ENCODE measurements at places on chromosomes 1 and 21.

- DNase-seq, result no peak
Observed at GRCh38 chr21:38307771-38308531, 51.2 kb downstream of the KCNJ15 start.

DNA sequence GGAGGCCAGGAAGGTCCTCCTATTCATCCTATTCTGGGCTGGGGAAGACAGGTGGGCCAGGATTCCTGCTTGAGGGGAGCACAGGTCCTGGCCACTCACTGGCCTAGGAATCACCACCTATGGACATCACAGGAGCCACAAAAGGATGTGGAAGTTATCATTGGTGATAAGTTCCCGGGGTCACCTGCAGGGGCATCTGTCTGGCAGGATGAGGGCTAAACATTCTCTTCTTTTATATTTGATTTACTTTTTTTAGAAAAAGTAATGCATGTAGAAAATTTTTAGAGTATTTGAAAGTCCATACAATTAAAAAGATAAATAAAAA is 33.2 kb upstream of the KIAA0040 start:
- DNase-seq, result no peak

DNA sequence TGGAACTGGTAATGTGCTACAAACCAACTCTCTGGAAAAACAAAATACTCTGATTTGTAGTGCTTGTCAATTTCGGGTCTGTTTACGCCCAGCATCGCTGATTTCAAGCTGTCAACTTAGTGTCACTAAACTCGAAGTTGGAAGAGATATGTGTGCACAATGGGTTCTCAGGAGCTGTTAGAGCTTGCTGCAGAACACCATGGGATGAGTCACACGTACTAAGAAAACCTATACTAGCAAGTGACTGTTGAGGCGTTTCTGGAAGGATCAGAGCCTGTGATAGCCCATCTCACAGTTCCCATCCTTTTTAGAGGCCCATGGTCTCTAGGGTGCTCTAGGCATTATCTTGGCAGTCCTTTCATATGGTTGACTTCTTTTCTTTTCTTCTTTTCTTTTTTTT is 14.3 kb downstream of the GMEB1 start:
- DNase-seq, result no peak

GRCh38 chr21:40751221-40751620 is 95.7 kb downstream of the DSCAM start:
- DNase-seq, result no peak

GRCh38 chr1:228393268-228393701 is 13.3 kb downstream of the TRIM11 start:
- DNase-seq, result no peak

DNA sequence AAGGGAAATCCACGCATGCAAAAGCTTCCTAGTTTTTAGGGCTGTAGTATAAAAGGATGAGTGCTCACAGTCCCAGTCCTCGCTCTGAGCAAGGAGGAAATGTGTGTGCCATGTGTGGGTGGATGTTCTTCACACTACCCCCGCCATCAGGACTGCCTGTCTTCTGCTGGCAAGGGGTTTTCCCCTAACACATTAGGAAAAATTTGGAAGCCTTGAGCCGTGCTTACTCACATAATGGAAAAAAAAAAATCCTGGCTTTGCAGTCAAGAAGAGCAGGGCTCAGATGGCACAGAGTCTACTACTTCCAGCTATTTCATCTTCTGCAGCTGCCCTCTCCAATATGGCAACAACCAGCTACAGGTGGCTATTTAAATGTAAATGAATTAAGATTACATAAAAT is 363.1 kb downstream of the PLPP3 start:
- DNase-seq, result no peak

GRCh38 chr21:26850116-26850643 is 5.0 kb upstream of the ADAMTS1 start:
- DNase-seq, result no peak

DNA sequence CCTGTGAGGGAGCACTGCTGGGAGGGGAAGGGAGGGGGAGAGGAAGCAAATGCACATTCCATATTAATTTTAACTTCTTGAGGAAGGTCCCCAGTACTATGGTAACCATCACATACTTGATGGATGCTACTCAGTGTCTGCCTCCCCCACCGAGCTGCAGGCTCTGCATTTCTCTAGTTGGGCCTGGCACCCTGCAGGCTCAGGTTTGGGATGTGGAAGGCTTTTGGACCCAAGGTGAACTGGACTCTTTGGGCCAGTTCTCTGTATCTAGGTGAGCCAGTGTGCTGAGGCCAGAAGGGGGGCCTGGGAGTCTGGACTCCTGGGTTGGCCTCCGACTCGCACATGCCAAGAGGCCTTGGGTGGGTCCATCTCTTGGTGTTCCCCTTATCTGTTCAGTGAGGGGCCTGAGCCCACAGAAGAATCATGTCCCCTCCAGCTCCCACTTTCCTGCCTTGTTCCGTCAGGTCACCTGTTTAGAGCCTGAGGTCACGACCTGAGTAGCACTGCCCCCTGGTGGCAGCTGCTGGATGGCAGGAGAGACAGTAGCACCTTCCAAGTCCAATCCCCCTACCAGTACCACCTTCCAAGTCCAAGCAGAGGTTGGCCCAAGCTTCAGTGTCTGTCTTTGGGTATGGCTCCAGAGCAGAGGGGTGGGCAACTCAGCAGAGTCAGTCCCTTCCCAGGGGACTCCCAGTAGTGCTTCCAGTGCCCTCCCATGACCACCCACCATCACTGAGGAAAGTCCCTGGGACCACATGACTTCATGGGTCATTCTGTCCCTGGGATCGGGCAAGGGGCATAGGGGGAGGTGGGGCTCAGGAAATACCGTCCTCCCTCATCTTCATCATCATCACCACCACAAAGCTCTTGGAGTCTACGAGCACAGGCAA is 241.8 kb downstream of the TRABD2B start:
- peak; percentile 59 for DNase-seq

DNA sequence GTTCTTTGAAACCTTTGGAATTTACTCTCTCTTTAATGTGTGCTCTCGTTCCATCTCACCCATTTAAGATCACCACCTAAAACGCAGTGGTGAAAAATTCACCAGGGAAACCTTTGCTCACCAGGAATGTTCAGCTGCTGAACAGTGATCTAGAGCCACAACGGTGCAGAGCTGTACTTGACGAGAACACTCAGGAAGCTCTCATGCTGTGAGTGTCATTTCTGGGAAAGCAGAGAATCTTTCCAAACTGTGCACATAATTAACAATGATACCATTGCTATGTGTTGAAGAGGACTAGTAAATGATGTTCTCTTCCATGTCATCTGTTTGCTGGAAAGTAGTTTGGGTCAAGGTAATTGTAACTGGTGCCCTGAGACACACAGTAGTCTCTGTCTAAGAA is 117.1 kb downstream of the ZZZ3 start:
- DNase-seq, result no peak

GRCh38 chr1:14659913-14660312 is 61.4 kb downstream of the KAZN start:
- DNase-seq, result peak; percentile 82

GRCh38 chr1:48581270-48581669 is 109.3 kb upstream of the SPATA6 start:
- no peak for DNase-seq

GRCh38 chr1:17400725-17401341 is 28.8 kb downstream of the PADI6 start:
- DNase-seq, result peak; percentile 35

- DNase-seq, result no peak
Observed at GRCh38 chr21:44888581-44889550, 15.4 kb upstream of the PTTG1IP start.

- no peak for DNase-seq
Observed at GRCh38 chr1:84133479-84133878, 10.6 kb upstream of the PRKACB start.

DNA sequence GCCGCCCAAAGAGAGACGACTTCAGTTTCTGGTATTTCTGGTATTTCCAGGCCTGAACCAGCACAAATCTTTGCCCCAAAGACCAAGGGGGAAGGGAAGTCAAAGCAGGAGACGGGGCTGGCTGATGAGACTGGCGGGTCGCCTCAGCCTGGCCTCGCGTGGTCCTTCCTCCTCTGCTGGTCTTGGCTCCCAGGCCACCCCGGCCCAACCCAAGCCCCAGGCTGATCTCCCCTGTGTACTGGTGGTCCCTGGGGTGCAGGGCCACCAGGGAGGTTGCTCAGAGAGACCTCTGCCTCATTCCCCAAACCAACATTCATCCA is 19.9 kb downstream of the WNT4 start:
- DNase-seq, result no peak

- no peak for DNase-seq
Observed at GRCh38 chr1:48969971-48970370, 193.3 kb upstream of the BEND5 start.

GRCh38 chr1:201376464-201377374 is 761 bp downstream of the TNNT2 start:
- DNase-seq, result peak; percentile 78

GRCh38 chr1:89973471-89974127 is 21.3 kb upstream of the ZNF326 start:
- no peak for DNase-seq

- no peak for DNase-seq
Observed at GRCh38 chr1:219682788-219683187, 69.9 kb upstream of the ZC3H11B start.

DNA sequence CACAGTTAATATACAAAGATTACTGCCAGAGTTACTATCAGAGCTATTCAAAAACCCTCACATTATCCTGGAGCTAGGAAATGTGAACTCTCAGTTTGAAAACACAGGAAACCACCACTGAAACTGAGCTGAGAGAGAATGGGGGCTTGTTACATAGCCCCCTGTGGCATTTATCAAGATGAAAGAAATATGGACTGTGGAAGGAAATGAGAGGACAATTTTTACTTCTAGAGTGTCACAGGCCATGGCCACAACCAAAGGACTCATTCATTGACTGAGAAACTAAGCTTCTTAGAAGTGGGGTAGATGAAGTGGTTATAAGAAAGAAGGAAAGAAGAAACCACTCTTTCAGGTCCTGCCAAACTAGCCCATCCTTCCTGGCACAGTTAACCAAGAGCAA is 25.3 kb downstream of the DSTYK start:
- DNase-seq, result no peak

- no peak for DNase-seq
Observed at GRCh38 chr1:91381844-91382243, 22.8 kb downstream of the HFM1 start.

DNA sequence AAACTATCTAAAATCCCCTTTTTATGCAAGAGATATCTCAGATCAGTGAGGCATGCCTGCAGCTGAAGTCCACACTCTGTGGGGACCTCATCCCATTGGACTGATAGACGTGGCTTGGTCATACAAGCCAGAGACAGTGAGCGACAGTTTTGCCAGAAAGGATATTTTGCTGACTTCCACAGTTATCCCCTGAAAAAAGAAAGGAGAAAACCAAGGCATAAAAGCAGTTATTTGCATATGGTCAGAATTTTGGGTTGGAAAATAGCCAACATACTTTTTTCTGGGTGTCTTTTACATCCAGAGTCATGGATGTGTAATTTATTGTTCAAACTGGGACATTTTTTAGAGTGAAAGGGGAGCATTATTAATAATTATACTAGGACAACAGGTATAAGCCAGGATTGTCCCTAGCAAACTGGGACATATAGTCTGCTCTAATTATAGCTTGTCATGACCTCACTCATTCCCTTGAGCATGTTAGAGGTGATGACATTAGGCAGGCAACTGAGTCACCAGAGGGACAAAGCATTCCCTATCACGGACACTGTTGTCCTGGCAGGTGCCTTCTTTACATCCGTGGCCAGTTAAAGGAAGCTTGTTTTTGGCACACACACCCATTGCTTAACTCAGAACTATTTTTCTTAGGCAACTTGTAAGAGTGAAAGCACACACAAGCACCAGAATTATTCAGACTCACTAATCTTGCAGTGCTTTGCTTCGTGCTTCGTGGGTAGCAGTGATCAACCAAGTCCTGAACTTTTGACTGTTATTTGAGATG is 65.5 kb downstream of the PRRX1 start:
- no peak for DNase-seq

DNA sequence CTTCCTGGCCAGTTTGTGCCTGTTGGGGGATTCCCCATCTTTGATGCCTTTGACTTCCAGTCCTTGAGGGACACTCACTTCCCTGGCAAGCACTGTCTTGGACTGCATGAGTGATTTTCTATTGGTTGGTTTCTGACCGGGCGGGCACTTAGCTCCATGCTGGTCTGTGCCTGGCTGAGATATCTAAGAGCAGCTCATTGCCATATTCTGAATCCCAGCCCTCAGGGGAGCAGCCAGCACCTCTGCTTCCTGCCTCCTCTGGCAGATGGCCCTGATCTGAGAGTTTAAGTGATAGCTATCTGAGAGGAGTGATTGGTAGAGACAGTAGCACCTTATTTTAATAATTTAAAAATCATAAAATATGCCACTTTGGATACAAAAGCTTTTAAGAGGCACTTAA is 52.5 kb downstream of the DISC1 start:
- DNase-seq, result no peak

GRCh38 chr21:44912158-44912473 is 8.6 kb downstream of the ITGB2 start:
- no peak for DNase-seq

DNA sequence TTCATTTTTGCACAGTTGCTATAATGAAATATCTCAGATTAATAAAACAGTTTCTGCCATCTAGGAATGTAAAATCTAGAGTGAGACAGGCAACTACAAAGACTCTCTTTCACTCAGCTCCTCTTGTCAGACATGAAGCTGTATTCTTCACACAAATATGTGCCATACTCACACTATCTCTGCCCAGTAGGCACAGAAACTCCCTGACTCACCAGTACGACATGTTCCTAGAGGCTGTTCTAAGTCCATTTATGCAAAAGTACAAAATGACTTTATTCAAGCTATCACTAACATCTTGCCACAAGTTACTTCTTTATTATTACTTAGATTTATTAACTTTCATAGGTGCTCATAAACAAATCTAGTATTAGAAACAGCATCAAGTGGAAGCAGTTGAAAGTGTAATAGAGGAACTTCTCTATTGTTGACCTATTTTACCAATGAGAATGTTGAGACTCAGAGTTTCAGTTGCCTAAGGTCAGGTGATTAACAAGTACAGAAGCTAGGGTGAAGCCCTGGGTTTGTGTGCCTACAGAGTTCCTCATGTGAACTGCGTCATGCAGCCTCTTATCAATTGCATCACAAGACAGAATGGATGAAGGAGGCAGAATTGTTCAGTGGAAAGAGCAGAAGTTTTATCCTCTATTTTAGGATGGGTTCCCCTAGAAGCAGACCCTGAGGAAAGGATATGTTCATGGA is 98.9 kb downstream of the RGS2 start:
- no peak for DNase-seq

DNA sequence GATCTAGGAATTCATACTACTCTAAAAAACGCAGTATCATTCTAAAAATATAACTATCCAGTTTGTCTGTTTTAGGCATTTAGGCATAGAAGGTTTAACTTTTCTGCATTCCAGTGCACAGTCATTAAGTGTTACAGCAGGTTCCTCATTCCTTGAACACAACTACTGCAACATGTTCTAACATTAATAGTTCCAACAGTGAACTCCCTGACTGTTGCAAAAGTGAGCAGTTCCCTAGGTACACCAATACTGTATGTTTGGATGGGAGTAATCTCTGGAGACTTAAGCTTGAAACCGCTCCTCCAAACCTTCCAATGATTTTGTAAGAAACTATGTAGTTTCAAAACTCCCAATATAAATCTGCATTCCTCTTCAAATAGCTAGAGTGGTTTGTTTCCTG is 46.2 kb downstream of the UCHL5 start:
- no peak for DNase-seq

GRCh38 chr1:168932539-168932938 is 174.0 kb upstream of the ATP1B1 start:
- no peak for DNase-seq

- no peak for DNase-seq
Observed at GRCh38 chr1:216907100-216907499, 183.9 kb upstream of the ESRRG start.

All from WERI-Rb-1 (cell line).